CD8-positive, alpha-beta memory T cell (primary cell): ENCODE measurements at places on chromosomes 7 and 10.

DNA sequence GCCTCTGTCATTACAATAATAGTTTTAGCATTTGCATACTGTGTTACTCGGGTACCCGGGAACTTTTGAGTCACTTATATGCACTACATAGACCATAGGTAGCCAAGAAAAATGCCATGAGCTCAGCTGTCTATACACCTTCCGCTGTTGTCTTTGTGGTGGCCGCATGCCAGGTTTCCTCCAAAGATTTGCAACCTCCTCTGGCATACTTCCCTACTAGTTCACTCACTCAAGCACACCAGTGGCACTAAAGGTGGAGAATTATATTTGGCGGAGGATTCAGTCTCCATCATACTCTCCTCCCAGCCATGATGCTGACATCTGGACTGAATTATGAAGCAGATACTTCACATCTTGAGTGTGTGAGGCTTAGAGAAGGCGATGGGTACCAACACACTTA lies 35.6 kb upstream of the GRB10 start:
- no peak for DNase-seq

DNA sequence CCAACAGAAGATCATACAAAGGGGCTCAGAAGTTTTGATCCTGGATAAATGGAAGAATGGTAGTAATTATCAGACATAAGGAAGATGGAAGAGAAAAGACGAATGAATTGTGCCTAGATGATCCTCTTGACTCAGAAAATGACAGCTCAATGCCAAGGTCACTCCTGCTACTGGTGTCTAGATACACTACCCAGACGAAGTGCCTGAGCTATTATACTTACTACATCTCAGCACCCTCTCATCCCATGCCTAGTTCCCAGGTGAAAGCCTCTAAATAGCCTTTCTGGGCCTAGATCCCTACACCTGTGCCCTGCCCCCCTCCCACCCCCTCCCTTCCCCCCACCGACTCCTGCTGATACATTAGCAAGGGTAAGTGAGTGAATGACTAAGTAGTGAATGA lies 25.5 kb downstream of the PDE1C start:
- no peak for DNase-seq

GRCh38 chr10:131848741-131849590 lies 51.8 kb upstream of the PPP2R2D start:
- no peak for DNase-seq

- no peak for DNase-seq
Observed at GRCh38 chr10:6755781-6756460, 175.8 kb upstream of the PRKCQ start.

DNA sequence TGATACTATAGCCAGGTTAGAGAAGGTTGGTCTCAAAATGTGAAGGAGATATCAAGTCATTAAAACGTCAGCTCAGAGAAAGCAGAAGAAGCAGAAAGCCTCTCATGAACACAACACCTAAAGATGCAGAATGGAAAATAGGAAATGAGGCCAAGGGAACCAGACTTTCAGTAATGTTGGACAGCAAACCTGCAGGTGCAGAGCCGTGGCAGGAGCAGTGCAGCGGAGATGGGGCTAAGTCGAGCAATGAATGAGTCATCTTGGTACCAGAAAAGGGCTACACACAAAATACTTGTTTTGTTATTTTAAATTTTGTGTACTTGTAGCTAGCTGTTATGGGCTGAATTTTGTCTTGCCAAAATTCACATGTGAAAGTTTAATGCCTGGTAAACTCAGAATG lies 479.6 kb upstream of the POM121L12 start:
- no peak for DNase-seq

GRCh38 chr7:24701261-24702235 lies 55.7 kb downstream of the GSDME start:
- DNase-seq = no peak

DNA sequence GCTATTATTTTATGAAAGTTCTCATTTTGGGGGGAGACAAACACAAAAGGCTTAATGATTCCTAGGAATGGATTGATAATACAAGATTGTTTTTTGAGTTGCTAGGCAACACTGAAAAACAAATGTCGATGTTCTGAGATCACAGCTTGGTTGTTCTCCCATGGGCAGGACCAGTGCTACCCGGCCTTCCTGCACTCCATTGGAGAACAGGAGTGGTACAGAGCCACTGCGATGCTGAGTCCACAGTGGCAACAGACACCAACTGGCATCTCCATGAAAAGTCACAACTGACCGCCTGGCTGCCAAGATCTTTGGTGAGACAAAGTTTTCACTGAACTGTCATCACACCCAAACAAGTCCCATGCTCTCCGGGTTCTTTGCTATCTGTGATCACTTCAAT lies 68.9 kb upstream of the NMT2 start:
- no peak for DNase-seq

DNA sequence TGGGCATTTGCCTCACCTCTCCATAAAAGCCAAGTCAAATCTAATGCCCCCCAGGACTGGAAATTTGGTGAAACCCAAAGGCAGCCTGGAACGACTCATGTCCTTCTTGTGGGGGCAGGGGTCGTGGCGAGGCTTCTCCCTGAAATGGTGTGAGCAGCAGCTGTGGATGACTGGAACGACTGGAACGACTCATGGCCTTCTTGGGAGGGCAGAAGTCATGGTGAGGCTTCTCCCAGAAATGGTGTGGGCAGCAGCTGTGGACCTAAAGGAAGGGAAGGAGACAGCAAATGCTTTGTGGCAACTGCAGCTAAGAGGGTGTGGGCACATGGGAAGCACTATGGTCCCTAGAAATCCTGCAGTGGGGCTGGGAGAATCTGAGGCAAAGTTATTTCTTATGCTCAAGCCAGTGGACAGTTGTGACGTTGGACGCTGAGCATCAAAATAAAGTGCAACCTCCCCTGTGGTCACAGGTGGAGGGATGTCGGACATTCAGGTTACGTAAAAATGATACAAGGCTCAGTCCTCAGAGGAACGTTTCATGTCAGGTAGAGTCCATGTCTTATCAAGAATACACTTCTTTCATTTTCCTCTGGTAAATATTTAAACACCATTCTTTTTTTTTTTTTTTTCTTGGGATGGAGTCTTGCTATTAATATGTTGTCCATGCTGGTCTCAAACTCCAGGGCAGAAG lies 107.0 kb upstream of the KIF5B start:
- no peak for DNase-seq

GRCh38 chr7:50300336-50300735 lies 4.2 kb upstream of the IKZF1 start:
- DNase-seq = no peak

DNA sequence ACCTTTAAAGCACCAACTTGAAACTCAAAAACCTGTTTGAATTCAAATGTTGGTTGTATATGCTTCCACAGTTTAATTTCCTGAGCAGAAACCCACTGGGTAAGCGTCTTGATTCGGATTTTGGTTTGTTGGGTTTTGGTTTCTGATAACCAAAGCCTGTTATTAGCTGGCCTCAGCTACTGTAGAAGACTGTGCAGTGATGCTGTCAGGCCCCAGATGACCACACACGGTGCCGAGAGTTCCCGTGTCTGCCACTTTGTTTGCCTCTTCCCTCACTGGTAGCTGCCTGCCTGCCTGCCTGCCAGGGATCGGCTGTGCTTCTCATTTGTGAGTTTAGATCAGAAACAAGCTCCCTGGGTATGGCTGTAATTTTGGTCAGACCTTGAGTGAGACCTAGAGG lies 5.6 kb downstream of the MDH2 start:
- no peak for DNase-seq

GRCh38 chr10:87594864-87595263 lies 64.8 kb upstream of the PAPSS2 start:
- no peak for DNase-seq

- peak; percentile 49 for DNase-seq
Observed at GRCh38 chr7:30479202-30480120, 877 bp upstream of the NOD1 start.

DNA sequence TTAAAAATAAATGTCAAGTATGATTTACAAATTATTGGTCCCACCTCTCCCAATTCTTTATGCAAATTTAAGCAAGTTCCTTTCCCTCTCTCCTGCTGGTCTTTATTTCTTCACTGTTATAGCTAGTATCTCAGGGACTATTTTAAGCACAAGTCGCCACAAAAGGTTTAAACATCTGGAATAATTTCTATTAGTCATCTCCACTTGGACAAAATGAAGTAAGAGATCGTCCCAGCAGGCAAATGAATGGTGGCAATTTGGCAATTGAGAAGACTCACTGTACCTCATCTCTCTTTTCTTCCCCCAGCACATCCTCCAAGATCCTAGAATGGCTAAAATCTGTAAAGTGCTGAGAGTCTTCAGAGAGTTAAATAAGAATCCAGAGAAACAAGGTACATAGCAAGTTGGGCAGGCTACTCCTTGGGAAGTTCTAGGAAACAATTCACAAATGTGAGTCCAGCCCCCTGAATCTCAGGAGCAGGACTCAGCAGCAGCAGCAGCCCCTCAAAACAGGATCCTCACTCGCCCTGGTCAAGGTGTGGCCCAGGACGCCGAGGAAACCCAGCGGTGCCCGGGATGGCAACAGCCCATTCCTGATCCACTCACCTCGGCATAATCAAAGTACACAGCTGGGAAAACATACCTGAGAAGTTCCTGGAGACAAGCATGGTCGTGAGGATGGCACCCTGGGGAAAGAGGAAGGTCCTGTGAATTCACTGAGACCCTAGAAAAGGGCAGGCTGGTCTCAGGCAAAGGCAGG lies 30.3 kb upstream of the NDST2 start:
- no peak for DNase-seq

- no peak for DNase-seq
Observed at GRCh38 chr10:77496941-77497420, 140.6 kb downstream of the KCNMA1 start.

GRCh38 chr10:26556748-26557640 lies 118.9 kb downstream of the APBB1IP start:
- no peak for DNase-seq

GRCh38 chr7:22318376-22318775 lies 38.6 kb downstream of the RAPGEF5 start:
- DNase-seq = no peak
